PC-3 (cell line): ENCODE measurements at places on chromosomes 13 and 19. TPM values are rescaled to one million over a fixed set of nuclear protein-coding genes. Genes with fewer than 3 reads are reported as not detected.

Gene KLK2
- not detected in 2 replicates for total RNA-seq

- H3K27ac ChIP-seq: peak overlapping the region; percentile 91
- DNase-seq: peak; percentile 95
- no peak overlapping the region for H3K4me3 ChIP-seq
- no peaks in the 10 kb centered on the region for H3K36me3 ChIP-seq
- H3K27me3 ChIP-seq: no peaks in the 10 kb centered on the region
Observed at GRCh38 chr13:80040196-80040980, 300.5 kb downstream of the SPRY2 start.

DNA sequence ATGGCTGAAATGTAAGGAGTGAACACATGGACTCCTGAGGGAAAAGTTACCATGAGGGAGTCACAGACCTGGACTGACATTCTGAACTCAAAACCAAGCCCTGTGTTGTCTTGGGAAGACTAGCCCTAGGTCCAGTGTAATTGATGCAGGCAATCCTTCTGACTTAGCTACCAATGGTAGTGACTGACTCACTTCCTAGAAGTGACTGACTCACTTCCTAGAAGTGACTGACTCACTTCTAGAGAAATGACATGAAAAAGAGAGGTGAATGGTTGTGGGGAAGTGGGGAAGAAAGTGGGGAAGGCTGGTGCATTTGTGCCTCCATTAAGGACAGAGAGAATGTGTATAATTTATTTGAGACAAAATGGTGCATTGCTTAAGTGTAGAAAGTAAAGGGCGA is 49.9 kb downstream of the EDNRB start:
- H3K4me3 ChIP-seq: no peak overlapping the region
- peak; percentile 59 for DNase-seq
- H3K27ac ChIP-seq: 0 out of 2 replicates have a peak overlapping the region, but pooled peaks have one; percentile 23
- H3K27me3 ChIP-seq: no peaks in the 10 kb centered on the region
- H3K4me1 ChIP-seq: no peaks in the 10 kb centered on the region

DNA sequence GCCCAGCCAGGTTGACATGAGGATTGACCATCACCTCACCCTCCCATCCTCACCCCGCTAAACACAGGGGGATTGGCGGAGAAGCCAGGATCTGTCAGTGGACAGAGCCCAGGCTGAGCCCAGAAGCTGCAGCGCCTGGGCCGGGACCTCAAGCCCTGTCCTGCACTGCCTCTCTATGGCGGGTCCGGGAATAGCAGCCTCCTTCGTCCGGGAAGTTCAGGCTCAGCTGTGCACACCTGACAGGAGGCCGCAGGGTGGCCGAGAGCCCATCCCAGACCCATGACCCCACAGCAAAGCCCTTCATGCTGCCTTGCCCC is 67.8 kb downstream of the SPACA7 start:
- peaks cover 35% of the 10 kb centered on the region for H3K27me3 ChIP-seq
- H3K36me3 ChIP-seq: no peaks in the 10 kb centered on the region
- no peak overlapping the region for H3K4me3 ChIP-seq
- DNase-seq: peak; percentile 72
- H3K4me1 ChIP-seq: no peaks in the 10 kb centered on the region

Gene FBN3
- under 0.01 TPM in 2 replicates for total RNA-seq

DNA sequence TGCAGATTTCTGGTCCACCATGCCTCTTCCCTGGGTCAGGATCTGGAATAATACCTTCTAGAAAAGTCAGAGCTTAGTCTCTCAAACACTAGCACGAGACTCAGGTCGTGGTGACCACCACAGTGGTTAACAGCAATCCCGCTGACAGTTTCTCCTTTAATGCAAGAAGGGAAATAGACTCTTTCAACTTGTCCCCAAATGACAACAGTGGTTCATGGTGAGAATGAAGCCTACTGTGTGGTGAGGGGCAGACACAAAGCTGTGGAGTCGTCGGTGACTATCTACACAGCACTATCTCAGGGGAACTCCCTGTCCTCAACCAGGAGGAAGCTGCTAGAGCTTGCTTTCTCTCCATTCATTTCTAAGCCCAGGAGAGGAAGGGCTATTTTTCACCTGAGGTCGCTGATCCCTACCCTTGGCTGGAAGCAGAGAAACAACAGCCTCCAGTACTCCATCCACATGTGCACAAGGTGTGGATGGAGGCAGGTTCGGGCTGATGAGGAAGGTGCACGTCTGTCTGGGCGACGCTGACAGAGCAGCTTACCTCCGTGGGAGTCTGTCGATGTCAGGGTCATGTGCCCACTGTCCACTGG is 72.4 kb downstream of the STK24 start:
- H3K4me1 ChIP-seq: peaks cover 25% of the 10 kb centered on the region
- no peaks in the 10 kb centered on the region for H3K27me3 ChIP-seq
- H3K36me3 ChIP-seq: peaks cover 6% of the 10 kb centered on the region; the same call in 1 of the 2 replicates
- no peak for DNase-seq
- H3K27ac ChIP-seq: no peak overlapping the region

Gene JAK3
- total RNA-seq: 1.5 and 4.3 TPM in 2 replicates

DNA sequence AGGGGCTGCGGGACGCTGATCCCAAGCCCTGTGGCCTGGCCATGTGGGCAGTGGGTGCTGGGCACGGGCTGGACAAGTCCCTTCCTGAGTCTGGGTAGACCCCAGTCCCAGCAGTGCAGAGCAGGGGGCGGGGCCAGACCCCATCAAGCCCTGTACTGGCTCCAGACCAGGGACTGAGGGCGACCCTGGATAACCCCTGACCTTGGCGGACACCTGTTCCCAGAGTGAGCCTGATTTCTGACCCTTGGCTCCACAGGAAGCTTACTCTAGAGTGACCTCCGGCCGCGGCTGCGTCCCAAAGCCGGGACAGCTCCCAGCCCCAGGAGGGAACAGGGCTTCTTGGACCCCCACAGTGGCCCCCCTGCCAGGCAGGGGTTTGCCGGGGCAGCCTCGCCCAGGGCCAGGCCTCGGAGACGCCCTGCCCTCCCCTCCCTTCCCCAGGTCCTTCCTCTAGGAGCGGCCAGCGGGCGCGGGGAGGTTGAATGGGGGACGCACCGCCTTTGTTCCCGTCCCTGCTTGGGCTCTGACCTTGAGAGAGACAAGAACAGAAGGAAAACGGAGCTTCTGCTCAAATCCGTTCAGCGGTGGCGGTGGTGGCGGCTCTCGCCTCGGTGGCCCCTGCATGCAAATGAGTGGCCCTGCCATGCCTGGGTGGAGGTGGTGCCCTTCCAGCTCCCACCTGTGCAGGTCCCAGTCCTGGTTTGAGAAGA is 2.3 kb upstream of the EFNA2 start:
- H3K4me1 ChIP-seq: no peaks in the 10 kb centered on the region
- H3K4me3 ChIP-seq: no peak overlapping the region
- H3K36me3 ChIP-seq: no peaks in the 10 kb centered on the region
- H3K27me3 ChIP-seq: peaks cover 24% of the 10 kb centered on the region
- DNase-seq: no peak

- H3K27me3 ChIP-seq: no peaks in the 10 kb centered on the region
- H3K4me3 ChIP-seq: no peak overlapping the region
- no peak for DNase-seq
- H3K36me3 ChIP-seq: no peaks in the 10 kb centered on the region
- H3K27ac ChIP-seq: no peak overlapping the region
Observed at GRCh38 chr19:42560731-42561130, 32.5 kb upstream of the CEACAM1 start.

DNA sequence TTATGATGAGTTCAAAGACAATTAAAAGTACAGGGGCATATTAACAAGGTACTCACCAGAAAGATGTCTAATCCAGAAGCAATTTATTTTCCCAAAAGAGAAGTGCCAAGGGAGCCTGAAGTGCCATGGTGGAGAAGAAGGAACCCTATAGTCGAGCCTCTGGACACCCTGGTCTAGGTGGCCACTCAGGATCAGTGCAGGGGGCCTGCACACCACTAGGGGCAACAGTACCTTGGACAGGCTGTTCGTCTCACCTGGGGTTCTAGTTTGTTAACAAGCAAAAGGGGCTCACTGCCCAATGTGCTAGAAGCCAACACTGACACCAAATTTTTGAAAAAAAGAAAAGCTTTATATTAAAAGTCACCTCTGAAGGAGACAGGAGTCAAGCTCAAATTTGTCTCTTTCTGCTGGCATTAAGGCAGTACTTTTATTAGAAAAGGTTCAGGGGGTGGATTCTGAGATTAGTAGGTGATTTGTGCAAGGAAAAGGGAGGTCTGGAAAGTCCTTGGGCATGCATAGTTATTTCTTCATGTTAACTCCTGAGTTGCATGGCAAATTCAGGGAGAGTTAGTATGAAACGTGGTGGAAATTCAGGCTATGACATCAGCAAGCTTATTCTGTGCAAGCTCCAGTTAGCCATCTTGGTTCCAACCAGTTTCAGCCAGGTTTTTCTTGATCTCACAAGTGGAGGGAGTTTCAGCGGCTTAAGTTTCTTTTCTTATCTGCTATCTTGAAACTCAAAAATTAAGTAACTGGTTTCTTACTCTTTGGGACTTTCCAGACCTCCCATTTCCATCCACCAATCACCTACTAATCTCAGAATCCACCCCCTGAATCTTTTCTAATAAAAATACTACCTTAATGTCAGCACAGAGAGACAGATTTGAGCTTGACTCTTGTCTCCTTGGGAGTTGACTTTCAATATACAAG is 884 bp upstream of the CBY2 start:
- H3K4me3 ChIP-seq: no peak overlapping the region
- no peak overlapping the region for H3K27ac ChIP-seq
- H3K4me1 ChIP-seq: no peaks in the 10 kb centered on the region
- H3K27me3 ChIP-seq: no peaks in the 10 kb centered on the region
- DNase-seq: no peak

DNA sequence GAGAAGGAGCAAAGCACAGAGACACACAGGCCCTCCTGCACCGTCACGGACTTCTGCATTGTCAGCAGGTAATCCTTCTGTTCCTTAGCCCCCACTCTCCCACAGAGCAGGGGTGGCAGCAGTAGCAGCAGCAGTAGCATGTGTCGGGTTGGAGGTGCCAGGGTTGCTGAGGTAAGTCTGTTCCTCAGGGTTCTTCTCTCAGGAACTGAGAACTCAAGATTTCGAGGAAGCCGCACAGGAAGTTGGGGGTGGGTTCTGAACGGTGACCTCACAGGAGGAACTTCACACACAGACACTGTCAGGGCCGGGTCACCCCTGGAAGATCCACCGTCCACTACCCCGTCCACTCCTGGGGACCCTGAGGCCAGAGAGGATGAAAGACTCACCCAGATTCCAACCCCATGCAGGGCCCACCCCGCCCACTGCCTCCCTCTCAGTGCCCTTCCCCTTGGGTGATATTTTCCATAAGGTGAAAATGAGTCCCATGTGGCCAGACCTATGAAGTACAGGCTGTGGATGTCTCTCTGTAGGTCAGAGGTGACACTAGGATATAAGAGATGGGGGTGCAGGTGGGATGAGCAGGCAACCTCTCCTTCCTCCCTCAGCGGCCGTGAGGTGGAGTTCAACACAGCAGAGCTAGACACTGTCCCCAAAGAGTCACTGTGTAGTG is at the start of gene SIGLEC12:
Gene SIGLEC12, minus strand, starts transcription at position 207 of the 670 bp plus-strand sequence. Its CDS starts 67 bp downstream, at position 140.
- no peak within 1 kb of the TSS for H3K4me3 ChIP-seq
- H3K27ac ChIP-seq: no peak within 1 kb of the TSS
- DNase-seq: no peak
- H3K4me1 ChIP-seq: no peaks in the 10 kb centered on the region
- H3K36me3 ChIP-seq: no peaks in the 10 kb centered on the region

DNA sequence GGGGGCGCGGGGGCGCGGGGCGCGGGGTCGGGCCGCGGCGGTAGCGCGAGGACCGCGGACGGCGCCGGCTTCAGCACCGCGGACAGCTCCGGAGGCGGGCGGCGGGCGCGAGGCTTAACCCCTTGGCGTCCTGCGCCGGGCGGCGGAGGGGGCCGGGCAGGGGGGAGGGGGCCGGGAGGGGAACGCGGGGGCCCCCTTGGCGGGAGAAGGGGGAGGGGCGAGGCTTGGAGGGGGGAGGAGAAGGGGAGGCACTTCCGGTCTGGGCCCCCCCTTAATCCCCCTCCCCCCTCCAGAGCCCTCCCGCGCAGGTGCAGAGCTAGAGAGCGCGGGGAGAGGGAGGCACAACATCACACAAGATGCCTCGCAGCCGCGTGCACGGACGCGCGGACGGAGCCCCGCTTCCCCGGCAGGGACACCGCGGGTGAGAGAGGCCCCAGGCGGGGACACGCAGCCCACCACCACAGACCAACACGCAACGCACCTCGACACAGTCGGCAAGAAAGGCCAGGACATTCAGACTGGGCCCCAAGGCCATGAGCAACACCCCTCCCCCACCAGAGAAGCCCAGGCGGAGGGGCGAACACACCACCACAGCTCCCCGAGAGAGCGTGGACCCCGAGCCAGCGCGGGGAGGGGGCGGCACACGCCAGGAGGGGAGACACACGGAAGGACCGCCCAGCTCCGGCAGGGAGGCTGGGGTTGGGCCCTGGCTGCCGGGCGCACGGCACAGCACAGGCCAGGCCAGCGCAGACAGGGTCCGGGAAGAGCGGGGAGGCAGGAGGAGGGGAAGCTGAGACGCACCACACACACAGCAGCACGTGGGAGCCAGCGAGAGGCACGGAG is 24.1 kb downstream of the SHANK1 start:
- no peaks in the 10 kb centered on the region for H3K4me1 ChIP-seq
- H3K4me3 ChIP-seq: no peak overlapping the region
- H3K27ac ChIP-seq: no peak overlapping the region
- DNase-seq: no peak
- H3K27me3 ChIP-seq: peaks cover 55% of the 10 kb centered on the region
- no peaks in the 10 kb centered on the region for H3K36me3 ChIP-seq

Gene KIR2DL1
- total RNA-seq: not detected in 2 replicates

Gene ZNF492
- total RNA-seq: 0.81 and 3.0 TPM in 2 replicates

DNA sequence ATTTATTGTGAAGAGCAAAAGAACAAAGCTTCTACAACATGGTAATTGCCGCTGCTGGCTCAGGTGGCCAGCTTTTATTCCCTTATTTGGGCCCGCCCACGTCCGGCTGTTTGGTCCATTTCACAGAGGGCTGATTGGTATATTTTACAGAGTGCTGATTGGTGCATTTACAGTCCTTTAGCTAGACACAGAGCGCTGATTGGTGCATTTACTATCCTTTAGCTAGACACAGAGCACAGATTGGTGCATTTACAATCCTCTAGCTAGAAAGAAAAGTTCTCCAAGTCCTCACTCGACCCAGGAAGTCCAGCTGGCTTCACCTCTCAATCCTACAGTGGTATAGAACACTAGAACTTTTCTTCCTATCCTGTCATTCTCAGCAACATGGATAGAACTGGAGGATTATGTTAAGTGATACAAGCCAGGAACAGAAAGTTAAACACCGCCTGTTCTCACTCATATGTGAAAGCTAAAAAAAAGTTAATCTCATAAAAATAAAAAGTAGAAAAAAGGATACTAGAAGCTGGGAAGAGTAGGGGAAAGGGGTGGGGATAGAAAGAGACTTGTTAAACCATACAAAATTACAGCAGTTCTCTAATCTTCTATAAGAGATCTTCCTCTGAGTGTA is 33.6 kb upstream of the FARP1 start:
- H3K27me3 ChIP-seq: no peaks in the 10 kb centered on the region
- no peak for DNase-seq
- H3K4me3 ChIP-seq: no peak overlapping the region
- H3K36me3 ChIP-seq: no peaks in the 10 kb centered on the region

Gene ZNF773
- total RNA-seq: 9.0 and 21.1 TPM in 2 replicates

- H3K27me3 ChIP-seq: no peaks in the 10 kb centered on the region
- no peaks in the 10 kb centered on the region for H3K36me3 ChIP-seq
- peak; percentile 71 for DNase-seq
- peak overlapping the region; percentile 29; the same call in 1 of the 2 replicates for H3K4me3 ChIP-seq
- peaks cover 16% of the 10 kb centered on the region for H3K4me1 ChIP-seq
Observed at GRCh38 chr13:83350569-83350968, 531.7 kb downstream of the SLITRK1 start.
